ENCODE measurements at places on chromosomes 3 and 15.

DNA sequence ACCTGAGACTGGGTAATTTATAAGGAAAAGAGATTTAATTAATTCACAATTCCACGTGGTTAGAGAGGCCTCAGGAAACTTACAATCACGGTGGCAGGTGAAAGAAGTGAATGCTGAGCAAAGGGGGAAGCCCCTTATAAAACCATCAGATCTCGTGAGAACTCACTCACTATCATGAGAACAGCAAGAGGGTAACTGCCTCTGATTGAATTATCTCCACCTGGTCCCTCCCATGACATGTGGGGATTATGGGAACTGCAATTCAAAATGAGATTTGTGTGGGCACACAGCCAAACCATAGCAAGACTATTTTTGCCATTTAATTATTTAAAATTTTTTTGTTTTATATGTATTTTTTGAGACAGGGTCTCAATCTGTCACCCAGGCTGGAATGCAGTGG lies 27.0 kb upstream of the KCTD6 start:
- DNase-seq, result peak; percentile 71

DNA sequence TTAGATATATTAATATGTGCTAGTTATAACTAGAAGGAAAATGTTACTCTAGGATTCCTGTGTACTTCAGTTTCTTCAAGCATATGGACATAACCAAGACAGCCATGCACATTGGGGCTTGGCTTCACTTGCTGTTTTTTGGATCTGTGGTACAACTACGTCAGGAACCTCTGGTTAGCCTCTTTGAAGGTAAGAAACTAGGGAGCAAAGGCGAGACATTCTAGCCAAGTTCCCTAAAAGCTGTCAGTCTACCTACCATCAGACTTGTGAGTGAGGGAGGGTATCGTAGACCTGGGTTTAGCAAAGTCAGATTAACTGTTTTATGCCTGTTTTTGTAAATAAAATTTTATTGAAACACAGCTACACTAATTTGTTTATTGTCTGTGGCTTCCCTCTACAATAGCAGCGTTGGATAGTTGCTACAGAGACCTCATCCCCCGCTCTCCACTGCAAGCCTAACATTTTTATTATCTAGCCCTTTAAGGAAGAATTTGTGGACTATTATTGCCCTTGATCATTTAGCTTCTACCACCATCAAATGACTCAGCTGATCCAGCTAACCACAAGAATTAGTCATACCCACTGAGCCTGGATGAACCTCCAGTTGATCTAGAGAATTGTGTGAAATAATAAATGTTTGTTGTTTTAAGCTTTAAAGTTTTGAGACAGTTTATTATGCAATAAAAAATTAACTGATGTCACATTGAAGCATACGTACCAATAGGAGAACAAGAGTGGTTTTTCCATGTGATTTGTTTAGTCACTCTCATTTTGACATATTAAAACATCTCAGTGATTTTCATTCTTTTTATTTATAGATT lies 58.1 kb downstream of the RSRC1 start:
- DNase-seq, result no peak

- DNase-seq, result no peak
Observed at GRCh38 chr3:14352002-14352627, 50.3 kb upstream of the SLC6A6 start.

DNA sequence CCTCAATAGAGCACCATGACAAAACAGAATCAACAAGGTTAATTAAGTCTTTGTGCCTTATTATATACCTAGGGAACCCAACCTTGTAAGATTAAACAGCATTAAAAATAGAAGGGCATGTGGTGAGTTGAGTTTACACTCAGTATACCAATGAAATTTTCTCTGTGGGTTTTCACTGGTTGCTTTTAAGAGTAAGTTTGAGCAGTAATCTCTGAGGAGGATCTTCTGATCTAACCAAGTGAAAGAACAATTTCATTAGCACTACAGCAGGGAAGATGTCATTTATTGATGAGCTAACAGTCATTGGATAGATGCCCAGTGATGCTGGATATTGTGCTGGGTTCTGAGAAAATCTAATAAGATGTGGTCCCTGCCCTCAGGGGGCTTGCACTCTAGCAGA lies 26.9 kb upstream of the AKAP13 start:
- no peak for DNase-seq

DNA sequence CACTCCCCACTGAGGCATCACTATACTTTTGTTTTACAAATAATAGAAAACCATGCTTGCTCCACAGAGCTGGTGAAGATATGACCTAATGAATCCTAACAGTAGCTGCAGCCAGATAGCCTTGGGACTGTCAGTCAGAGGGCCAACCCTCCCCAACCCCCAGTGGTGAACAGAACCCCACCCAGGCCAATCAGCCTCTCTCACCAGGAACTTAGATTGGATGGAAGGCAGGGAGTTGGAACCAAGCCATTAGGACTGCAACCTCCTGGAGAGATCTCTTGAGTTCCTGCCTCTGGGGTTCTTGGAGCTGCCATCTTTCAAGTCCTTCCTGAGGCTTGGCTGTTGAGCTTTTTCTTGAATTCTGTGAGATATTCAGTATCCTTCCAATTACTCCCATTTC lies 3.0 kb upstream of the MRPS22 start:
- no peak for DNase-seq

- DNase-seq, result no peak
Observed at GRCh38 chr3:168885028-168885427, 778.5 kb downstream of the MECOM start.

DNA sequence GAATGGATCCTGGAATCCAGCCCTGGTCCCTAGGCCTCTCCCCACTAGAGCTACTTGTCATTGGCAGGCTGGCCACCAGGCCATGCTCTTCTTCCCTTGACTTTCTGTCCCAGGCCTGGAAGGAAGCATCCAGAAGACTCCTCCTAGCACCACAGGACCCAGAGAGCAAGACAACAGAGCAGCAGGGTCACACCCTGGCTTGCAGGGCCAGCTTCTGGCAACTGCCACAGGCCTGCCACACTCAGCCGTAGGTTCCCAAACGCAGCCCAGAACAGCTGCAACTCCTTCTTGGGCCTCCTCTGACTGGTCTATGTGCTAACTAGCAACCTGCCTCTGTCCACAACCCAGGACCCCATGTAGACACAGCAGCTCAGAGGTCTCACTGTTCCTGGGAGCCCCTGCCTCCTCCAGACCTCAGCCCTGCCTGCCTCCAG lies 36.8 kb upstream of the RPL32 start:
- no peak for DNase-seq

DNA sequence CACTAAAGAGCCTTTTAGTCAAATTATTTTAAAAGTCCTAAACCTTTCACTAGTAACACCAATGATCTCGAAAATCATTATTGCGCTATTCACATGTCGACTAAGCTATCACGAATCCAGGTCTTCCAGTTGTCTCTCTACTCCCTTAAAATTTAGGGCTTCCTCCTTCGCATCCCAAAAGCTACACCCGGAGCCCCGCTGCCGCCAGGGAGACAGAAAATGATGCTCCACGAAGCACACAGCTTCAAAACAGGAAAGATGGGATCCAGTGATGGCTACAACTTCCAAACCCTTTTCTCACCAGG lies 253 bp downstream of the IFT80 start:
- no peak for DNase-seq

GRCh38 chr15:42368096-42368495 lies 8.8 kb downstream of the CAPN3 start:
- no peak for DNase-seq

Measured in T-helper 2 cell (primary cell).